ENCODE measurements at places on chromosomes 4 and X.

DNA sequence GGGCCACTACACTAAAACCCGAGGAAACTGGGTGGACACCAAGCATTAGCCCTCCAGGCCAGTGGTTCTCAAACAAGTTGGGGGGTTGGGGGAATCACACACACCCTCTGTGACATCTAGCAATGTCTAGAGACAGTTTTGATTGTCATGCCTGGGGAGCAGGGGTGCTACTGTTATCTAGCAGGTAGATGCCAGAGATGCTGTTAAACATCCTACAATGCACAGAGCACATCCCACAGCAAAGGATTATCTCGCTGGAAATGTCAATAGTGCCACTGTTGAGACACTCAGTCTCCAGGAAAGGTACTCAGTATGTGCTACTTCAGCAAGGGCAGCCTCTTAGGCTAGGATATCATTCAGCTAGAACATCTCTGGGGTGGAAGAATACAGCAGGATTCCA, 1.3 kb downstream of the SMC1A start:
- DNase-seq, result no peak

GRCh38 chr4:107008115-107008514, 28.0 kb downstream of the DKK2 start:
- DNase-seq, result no peak

DNA sequence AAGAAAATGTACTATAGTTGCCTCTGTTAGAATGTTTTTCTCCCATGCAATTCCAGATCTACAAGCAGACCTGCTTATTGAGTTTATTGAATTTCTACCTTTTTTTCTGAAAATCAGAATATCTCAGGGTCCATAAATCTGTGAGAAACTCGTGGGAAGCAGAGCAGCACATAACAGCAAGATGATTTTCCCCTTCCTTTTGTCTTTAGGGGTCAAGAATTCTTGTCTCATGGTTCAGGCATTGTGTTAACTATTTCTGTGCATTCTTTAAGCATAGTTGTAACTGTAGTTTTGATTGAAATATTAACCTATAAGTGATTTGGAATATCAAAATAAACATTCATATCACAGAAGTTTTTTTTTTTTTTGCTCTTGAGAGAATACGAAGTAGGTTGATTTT, 11.4 kb downstream of the EDNRA start:
- DNase-seq, result no peak

- no peak for DNase-seq
Observed at GRCh38 chr4:83171436-83172039, 57.0 kb upstream of the PLAC8 start.

DNA sequence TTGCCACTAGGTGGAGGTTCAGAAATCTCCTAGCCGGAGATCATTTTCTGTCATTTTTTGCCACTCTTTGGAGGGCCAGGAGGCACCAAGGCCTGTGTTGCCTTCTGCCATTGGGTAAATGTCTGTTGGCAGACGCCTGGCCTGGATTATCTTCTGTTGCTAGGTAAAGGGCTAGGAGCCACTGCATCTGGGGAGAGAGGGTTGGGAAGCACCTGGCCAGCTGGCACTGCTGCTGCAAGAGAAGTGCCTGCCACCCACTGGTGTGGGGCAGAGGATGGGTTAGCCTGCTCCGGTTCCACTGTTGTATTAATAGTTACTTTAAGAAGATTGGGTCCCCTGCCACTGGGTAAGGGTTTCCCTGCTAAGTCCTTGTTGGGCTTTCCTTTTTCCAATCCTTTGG, 58.1 kb downstream of the AWAT2 start:
- DNase-seq, result no peak

DNA sequence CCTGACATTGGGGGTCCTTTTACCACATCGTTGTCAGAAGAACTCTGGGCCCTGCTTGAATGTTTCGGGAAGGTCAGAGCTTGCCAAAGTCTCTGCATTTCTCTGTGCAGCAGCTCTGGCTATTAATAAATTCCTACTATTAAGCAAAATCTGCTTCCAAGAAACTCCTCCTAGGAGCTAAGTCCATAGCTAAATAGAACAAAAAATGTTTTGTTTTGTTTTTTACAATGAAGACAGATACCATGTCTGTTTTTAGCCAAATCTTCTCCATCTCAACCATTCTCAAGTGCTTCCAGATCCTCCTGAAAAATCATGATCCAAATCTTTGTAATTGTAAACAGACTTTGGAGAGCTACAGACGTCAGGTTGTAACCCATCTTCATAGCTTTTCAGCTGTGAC, 161.6 kb downstream of the SPATA18 start:
- no peak for DNase-seq

GRCh38 chr4:158823461-158823873, 54.6 kb downstream of the FNIP2 start:
- DNase-seq, result peak; percentile 13

GRCh38 chr4:52071791-52072546, 20.9 kb downstream of the SPATA18 start:
- no peak for DNase-seq

DNA sequence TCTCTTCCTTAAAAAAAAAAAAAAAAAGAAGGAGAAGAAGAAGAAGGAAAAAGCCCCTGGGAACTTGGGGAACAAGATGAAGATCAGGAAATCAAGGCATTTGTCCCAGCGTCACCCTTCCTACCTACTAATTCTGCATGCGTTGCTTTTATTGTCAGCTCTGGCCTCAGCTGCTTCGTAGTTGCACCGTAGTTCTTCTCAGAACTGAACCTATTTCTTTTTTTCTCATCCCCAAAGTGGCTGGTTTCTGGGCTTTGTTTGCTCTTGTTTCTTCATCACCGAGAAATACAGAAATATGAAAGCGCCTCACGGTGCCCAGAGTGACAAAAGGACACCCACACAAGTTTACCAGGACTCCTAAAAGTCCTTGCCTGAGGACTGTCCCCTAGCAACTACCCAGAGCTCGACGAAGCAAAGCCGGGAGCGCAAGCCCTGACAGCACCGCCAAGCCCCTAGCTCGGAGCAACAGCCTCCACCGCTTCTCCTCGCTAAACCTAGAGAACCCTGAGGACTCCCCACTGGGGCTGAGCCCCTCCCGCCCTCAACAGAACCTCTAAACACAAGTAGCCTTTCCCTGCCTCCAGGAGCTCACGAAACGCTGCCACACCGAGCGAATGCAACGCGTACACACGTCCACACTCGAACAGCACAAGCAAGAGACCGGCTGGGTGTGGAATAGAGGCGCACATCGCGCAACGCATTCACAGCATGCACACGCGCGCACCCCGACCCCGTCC, 710 bp downstream of the PRKG2 start:
- no peak for DNase-seq

DNA sequence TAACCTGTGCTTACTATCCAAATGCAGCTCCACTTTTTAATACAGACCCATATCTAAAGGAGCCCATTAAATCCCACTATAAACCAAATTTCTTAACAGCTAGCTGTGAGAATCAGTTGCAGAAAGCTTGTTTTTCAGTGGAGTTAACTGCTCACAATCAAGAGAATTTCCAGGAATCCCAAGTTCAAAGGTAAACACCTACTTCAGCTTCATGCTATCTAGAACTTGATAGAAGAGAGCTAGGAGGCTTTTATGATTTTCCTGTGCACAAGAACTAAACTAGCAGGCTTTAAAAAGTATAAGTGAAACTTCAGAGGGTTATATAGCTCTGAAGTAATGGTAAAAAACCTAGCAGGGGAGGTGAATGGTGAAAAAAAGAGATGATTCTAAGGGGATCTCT, 96.2 kb upstream of the PABPC4L start:
- no peak for DNase-seq

DNA sequence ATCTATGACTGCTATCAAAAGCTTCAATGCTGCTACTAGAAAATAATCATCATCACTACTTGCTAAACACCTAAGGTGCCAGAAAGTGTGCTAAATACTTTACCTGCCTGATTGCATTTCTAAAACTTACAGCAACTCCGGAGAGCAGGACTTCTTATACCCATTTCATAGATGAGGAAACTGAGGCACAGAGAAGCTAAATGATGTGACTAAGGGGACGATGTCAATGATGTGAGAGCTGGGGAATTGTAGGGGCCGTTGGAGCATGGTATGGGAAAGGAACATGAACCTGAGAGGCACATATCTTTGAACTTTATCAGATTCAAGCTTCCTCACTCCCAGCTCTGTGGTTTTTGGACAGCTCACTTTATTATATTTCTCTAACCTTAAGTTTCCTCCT, 38.7 kb downstream of the CCKAR start:
- DNase-seq, result no peak

GRCh38 chr4:4289941-4290850, at the start of the genes LYAR and ZBTB49:
Gene LYAR, minus strand, starts transcription at chr4:4290154. Its CDS starts 6,412 bp downstream, at chr4:4283742.
Gene ZBTB49, plus strand, starts transcription at chr4:4290251. Its CDS starts 9,695 bp downstream, at chr4:4299946.
- DNase-seq, result peak; percentile 84

DNA sequence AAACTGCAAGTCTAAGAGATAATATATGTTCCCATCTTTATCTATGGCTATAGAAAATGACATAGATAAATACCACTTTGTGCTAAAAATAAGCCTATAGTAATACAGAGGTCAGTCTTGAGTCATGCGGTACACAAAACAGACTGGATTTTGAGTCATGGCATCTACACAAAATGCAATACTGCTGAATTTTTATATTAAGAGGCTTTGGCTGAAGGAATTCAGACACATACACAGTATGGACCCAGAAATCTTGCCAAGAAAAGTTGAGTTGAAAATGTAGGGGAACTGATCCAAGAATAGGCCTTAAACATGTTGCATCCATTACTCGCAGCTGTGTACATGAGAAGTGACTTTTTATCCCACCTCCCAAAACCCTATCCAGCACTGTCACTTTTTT, 184.4 kb downstream of the TENM3 start:
- DNase-seq, result no peak

- no peak for DNase-seq
Observed at GRCh38 chr4:13386405-13387107, 97.6 kb downstream of the RAB28 start.

- no peak for DNase-seq
Observed at GRCh38 chrX:94107981-94108380, 434.0 kb downstream of the FAM133A start.

DNA sequence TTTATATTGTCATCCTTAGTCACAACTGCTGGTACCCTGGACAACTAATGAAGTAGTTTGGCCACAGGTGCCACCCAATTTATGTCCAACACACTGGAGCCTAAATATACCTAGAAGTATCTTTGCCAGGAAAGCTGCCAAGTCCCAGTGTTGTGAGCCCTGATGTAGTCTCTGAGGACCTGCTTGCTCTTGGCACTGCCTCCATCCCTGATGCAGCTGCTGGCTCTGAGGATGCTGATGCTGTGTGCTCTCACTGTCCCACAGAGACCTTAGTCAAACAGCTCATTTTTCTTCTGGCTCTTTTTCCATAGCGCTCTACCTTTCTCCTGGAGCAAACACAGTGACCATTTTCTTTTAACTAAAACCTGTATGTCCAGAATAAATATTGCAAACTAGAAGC, 1535.4 kb upstream of the ADGRL3 start:
- DNase-seq, result no peak

DNA sequence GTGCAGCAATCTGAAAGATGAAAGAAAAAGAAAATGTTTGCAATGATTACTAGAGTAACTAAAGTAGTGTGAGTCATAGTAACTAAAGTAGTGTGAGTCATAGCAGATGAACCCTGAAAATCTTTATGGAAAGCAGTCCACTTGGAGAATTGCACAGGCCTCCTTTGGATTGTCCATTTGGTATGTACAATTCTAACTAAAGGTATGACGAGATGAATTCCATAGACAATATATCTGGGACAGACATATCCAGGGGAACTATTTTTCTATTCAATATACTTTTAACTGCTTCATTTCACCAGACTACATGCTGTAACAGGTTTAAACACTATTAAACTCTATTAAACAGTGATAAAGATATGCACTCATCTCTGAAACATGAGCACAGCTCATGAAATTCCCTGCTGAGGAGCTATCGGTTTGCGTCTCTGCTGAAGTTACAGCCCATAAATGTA, 798.7 kb downstream of the PCDH7 start:
- no peak for DNase-seq
